Activated T-helper 1 cell treated with anti-CD3 and anti-CD28 coated beads, Interleukin-12 subunit alpha, Interleukin-12 subunit beta, Interleukin-2, Interleukin-4 antibody, amounts not matched to agents 30 ng/mL and 10 ng/mL and 1 ng/mL, durations not matched to agents 14 hours and 24 hours and 36 hours (primary cell): ENCODE measurements at places on chromosomes 16 and 17.

- DNase-seq = no peak
Measured at GRCh38 chr17:360092-360750, 7.6 kb upstream of the RPH3AL start.

GRCh38 chr17:53971361-53971760 lies 148.6 kb downstream of the KIF2B start:
- no peak for DNase-seq

GRCh38 chr16:78984324-78984723 lies 616.2 kb downstream of the MAF start:
- DNase-seq = no peak

GRCh38 chr17:49443862-49444261 lies 29.2 kb upstream of the PHB1 start:
- no peak for DNase-seq

GRCh38 chr16:19660432-19660831 lies 57.6 kb downstream of the KNOP1 start:
- DNase-seq = no peak

DNA sequence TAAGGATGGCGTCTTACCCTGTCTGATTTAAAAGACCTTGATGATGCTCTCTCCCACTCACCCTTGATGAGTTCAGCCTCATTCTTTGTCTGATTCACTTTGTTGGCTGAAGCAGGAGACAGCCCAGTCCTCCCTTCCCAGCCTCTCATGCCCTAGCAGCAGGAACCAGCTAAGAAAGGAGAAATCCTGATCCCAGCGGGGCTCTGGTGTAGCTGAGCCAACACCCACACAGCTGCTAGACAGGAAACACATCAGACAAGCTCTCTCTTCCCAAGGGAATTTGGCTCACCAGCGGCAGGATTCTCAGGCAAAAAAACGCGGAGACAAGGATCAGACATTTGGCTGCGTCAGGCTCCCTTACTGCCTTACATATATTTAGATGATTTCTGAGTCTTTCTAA lies 211.5 kb downstream of the CDH11 start:
- DNase-seq = no peak

DNA sequence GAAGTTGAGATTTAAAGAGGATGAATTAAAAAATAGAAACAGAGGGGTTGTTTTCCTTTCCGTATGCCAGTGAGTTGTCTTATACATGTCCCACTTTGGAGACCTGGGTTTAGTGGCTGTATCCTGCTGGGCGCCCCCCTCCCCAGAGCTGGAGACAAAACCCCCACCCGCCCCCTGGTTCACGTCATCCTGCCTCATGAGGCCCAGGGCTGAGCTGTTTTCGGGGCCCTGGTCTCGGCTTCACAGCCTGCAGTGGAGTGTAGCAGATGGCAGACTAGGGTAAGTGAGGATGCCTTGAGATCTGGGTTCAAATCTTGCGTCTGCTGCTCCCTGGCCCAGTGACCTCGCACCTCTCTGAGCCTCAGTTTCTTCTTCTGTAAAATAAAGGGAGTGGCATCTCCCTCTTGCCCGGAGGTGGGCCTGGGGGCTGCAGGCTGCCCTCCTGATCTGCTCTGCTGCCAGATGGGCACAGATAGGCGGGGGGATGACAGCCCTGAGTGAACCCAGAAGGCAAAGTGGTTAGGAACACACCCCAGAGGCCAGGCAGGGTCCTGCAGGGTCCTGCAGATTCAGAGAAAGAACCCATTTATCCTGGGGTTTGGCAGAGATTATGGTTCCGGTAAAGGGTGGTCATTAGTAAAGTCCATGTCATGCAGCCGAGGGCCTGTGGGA lies 45.1 kb downstream of the SOCS3 start:
- DNase-seq = no peak

DNA sequence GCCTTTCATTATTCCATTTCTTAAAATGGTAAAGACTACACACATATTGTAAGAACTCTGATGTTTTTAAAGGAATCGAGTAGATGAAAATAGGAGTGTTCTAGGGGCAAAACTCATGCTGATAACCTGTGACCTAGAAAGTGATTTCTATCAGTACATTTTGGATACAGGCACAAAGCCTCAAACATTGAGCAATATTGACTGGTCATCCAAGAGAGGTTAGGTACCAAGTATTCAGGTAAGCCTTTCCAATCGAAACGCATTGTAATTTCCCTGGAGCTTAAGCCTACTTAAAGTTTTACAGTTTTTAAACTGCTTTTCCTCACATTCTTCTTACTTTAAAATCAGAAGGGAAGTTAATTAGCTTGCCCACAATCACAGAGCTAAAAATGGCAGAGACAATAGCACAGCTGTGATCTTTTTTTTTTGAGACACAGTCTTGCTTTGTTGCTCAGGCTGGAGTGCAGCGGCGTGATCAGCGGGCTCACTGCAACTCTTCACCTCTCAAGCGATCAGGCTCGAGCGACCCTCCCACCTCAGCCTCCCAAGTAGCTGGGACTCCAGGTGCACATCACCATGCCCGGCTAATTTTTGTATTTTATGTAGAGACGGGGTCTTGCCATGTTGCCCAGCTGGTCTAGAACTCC lies 3.3 kb downstream of the GOT2 start:
- no peak for DNase-seq

DNA sequence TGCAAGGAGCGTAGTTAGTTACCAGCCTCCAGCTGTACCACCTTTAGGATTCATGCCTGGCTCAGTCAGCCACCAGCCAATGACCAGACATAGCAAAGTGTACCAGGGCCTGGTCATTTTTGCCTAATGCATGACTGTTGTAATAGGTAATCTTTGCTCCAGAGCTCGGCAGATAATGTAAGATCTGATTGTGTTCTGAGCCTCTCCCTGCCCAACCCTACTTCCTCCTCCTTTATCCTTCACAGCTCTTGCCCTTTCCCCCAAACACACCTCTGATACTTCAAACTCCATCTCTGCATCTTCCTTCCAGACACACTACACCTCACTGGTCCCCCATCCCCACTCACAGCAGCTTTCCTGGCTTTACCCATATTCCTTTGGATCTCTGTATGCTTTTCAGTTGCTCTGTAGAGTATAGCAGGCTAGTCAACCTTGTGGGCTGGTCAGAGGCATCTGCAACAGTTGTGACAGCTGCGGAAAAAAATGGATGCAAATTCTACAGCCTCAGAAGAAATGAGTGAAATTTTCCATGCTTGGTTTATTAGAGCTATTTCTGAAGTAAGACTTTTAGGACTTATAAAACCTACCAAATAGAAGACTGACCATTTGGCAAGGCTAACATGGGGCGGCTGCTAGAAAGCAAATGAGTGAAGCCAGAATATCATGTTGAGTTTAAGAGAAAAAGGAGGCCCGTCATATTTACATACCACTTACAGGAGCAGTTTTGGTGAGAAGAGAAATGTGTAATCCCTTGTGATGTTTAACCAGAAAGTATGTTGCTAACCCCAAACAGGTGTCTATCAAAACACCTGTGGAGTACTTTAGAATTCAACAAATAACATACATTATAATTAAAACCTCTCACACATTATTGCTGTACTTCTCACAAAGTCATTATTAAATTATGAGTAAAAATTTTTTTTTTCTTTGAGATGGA lies 19.9 kb upstream of the C16orf87 start:
- DNase-seq = no peak

- peak; percentile 82 for DNase-seq
Measured at GRCh38 chr16:4801962-4802658, at the start of gene ROGDI. TSS of gene ROGDI (minus strand) at chr16:4802633. CDS start at chr16:4802571, 62 bp downstream.

GRCh38 chr17:61419496-61420046 lies 19.9 kb downstream of the TBX2 start:
- no peak for DNase-seq

DNA sequence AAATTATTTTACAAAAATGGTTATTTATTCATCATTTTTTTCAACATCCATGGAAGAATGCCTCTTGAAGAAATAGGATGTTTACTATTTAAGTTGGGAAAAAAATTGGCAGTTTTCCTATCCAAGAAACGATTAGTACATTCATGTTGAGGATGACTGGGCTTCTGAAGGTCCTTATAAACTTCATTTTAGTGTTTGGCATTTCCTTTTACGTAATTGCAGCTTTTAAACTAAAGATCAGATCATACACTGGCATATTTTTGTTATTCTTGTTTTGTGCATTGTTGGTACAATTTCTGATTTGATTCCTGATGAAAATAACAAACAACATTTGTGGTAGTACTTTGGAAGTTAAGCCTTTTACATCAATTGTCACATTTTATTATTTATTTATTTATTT lies 11.5 kb downstream of the KCNJ16 start:
- no peak for DNase-seq

GRCh38 chr16:67927131-67927941 lies 4.3 kb downstream of the CTRL start:
- DNase-seq = no peak

- peak; percentile 88 for DNase-seq
Measured at GRCh38 chr16:88650749-88651275, at the start of gene CYBA. TSS of gene CYBA (minus strand) at chr16:88651053. CDS start at chr16:88651013, 40 bp downstream.

- no peak for DNase-seq
Measured at GRCh38 chr17:70519300-70519699, 350.0 kb downstream of the KCNJ2 start.

DNA sequence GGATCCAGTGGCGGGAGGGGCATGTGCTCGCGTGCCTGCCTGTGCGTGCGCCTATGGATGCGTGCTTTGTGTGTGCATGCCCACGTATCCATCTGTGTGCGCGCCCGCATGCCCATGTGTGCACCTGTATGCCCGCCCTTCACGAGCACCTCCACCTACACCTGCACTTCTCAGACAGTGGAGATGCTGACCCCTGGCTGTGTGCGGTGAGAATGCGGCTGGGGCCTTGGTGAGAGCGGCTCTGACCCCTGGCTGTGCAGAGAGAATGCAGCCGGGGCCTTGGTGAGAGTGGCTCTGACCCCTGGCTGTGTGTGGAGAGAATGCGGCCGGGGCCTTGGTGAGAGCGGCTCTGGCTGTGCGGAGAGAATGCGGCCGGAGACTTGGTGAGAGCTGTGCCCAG lies 33.9 kb downstream of the AXIN1 start:
- no peak for DNase-seq
